ENCODE measurements at places on chromosomes 16 and 17.

DNA sequence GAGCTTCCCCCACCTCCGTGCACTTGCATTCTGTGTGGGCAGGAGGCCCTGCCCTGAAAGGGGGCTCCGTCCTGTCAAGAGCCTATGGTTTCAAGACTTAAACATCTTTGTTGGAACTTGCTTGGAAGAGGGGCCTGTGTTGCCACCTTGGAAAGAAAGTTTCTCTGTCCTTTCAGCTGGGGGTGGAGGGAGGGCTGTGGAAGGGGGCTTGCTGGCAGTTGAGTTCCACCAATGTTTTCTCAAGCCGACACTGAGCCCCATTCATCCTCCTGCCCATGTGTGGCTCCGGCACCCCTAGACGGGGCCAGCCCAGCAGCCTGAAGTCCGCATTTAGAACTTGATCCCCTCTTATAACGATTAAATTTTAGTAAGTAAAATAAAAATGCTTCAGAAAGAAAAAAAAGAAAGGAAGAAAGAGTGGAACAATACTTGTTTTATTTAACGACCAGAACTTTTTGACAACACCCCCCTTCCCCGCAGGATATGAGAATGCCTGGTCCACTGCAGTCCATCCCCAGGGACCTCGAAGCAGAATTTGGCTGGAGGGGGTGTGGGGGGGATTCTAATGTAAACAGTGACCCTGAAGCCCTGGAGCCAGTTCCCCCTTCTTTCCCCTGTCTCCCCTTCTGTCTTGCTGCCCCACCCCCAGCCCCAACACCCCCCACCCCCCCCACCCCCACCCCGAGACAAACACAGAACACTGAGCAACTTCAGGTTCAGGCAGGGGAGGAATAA is 26.9 kb upstream of the CLEC18A start:
- no peak for DNase-seq

DNA sequence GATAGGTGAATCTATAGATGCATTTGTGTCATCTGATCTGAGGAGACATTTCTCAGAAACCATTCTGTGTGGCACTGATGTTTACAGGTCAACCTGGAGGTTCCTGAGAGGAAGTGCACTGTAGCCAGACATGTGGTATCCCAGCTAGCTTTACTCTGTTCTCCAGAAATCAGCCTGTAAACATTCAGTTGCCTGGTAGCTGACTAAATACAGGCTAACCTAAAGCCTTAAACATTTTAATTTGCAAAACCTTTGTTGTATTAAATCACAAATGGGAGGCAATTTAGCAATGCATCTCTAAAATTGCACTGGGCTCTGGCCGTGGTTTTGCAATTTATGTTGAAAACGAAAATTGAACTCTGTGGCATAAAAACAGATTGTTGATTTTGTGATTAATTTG is 207.6 kb downstream of the FTO start:
- no peak for DNase-seq

DNA sequence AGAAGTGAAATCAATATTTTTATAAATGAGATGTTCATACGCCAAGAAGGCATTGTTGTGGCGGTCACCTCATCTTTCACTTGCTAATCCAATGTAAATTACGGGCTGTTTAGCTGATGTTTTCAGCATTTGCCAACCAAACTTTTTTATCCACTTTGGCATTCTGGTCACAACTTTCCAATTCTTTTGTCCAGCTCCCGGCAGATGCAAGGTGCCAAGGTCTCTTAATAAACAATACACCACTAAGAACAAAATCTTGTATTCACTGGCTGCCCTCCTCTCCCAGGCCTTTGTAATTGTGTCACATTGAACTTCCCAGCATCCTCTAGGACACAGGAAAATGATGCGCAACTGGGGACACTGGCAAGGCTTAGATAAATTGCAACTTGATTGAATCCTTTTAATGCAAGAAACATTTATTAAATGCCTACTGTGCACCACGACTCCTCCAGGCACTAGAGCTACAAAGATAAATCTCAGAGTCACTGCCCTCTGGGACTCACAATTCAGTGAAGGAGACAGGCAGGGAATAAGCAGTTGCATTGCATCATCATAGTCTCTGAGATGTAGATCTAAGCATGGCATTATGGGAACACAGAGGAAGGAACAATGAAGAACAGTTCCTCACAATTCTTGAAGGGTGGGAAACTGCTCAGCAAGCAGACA is 165.4 kb upstream of the C16orf82 start:
- DNase-seq: no peak

DNA sequence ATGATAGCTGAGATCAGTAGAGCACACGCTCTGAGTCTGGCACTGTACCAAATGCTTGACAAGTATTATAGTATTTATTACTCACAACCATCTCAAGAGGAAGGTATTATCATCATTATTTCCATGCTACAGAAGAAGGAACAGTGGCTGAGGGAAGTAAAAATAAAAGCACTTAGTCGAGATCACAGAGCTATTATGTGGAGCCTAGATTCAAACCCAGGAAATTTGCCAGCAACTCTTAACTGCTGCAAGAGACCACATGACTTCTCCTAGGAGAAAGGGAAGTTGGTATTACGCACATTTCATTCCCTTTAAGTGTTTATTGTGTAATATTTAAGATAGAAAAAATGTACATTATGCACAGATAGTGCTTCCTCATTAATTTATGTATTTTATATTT is 1.0 kb upstream of the RHOT1 start:
- peak; percentile 89 for DNase-seq

- no peak for DNase-seq
Observed at GRCh38 chr17:32222621-32223020, 43.0 kb upstream of the RHBDL3 start.

GRCh38 chr17:56594320-56595107 is 1.0 kb downstream of the NOG start:
- DNase-seq: no peak

DNA sequence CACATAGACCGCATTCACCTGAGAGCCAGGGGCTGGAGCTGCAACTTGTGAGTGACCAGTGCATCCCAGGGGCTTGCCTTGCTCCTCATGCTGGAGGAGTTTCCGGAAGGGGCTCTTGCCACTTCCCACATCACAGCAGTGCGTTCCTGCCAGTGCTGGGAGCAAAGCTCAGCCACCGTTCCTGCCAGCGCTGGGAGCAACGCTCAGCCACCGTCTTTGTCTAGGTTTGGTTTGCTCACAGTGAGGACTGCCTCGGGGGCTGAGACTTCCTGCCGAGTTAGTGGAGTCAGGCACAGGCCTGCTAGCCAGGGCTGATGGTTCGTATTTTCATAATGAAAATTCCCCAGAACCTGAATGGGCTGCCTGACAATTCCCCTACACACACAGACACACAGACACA is 5.4 kb upstream of the CHRNE start:
- no peak for DNase-seq

Measured in NCI-H1092 treated with DMSO at 0.1 percent for 48 hours (cell line).